Activated CD4-positive, alpha-beta T cell treated with anti-CD3 and anti-CD28 coated beads for 36 hours (primary cell): ENCODE measurements at places on chromosomes 6 and 20. TPM values are rescaled to one million over a fixed set of nuclear protein-coding genes. Genes with fewer than 3 reads are reported as not detected.
A peak's percentile ranks its signal among the peaks of the same experiment; 100 is the strongest.

DNA sequence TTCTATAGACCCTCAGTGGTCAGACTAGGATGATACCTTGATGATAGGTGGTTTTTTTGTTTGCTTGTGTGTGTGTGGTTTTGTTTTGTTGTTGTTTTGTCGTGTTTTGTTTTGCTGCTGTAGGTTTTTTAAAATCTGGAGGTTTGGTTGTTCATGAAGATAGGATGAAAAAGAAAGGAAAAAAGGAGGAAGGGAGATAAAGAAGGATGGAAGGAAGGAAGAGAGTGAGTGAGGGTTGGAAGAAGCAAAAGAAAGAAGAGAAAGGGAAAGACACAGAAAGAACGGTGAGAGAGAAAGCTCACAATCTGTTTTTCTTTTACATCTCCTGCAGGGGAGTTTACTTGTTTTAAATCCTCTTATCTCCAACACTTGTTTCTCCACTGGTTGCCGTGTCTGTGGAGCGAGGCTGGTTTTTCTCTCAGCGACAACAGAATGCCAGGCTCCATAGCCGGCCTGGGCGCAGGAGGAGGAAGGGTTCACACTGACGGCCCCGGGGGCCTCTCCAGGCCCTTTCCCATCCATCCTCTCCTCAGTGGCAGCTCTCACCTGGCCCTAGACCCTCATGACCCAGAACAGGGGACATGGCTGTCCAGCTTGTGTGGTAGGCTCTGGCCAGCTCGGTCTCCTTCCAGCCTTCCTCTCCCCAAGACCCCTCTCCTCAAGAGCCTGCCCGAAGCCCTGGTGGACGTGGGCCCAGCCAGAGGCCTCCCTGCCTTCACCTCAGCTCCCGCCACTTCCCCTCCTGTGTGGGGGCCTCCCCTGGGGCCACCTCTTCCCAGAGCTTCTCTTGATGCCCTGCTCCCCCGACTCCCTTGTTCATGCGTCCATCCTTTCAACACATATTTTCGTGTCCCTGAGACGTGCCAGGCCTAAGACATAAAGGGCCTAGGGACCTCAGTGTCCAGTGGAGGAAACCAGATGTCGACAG is 168.4 kb downstream of the VEGFA start:
- H3K36me3 ChIP-seq = no peaks in the 10 kb centered on the region
- H3K27me3 ChIP-seq = no peaks in the 10 kb centered on the region
- H3K27ac ChIP-seq = no peak overlapping the region
- H3K4me3 ChIP-seq = no peak overlapping the region

DNA sequence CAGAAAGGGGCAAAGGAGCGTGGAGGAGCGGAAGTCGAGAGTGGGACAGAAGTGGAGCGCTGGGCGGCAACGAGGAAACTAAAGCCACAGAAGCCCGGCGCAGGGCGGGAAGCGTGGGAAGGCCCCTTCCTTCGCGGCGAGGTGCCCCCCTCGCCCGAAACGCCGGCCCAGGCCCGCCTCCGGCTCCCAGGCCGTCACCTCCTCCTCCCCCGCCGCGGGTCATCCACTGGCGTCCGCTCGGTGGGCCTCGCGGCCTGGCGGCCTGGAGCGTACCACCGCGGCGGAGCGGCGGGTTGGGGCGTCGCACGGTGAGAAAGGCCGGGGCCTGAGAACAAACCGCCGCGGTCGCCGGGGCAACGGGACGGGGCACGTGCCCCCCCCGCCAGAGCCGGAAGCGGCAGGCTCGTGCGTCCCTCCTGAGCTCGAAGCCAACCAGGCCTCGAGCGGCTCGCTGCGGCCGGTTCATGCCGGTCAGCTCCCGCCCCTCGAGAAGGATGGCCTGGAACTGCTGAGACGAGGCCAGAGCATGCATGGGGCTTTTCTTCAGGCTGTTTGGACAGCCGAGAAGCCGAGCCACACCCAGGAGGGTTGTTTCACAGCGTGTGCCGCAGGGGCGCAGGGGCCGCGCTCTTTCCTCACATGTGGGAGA is at the start of gene TCP11:
TCP11 (minus strand) TSS at position 333 of the 649 bp plus-strand sequence. CDS start 469 bp downstream, outside the sequence.
- H3K27me3 ChIP-seq = peaks cover 22% of the 10 kb centered on the region
- no peaks in the 10 kb centered on the region for H3K36me3 ChIP-seq
- peaks cover 13% of the 10 kb centered on the region for H3K4me1 ChIP-seq
- H3K4me3 ChIP-seq = no peak within 1 kb of the TSS
- H3K27ac ChIP-seq = no peak within 1 kb of the TSS
- DNase-seq = peak; percentile 54

DNA sequence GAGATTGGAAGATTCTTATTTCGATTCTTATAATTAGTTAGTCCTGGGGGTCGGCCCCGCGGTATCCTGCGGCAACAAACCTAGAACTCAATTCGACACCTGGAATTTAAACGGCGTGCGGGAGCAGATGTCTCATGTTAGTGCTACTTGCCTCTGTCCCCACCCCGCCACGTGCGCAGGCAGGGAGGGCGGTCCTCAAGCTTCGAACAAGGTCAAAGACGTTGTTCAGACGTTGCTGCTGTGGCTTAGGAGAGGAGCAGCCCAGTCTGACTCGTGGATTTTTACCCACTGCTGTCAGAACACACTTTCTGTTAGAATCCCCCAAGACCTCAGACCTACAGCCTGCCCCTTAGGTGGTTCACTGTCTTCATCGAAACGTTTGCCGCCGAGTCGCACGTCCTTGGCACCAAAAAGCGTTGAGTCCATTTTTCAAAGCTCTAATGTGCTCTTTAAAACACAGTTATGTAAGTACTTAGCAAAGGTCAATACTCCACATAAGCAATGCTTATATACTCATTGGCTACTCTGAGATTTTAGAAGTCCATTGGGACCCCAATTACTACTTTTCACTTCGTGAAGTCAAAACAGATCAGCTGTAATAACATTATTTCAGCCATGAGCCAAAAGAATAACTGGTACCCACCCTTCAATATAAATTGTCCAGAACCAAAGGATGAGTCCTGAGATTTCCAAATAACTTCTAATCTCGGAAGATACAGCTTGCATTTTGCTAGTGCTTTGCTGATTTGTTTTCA is 2.7 kb upstream of the C6orf62 start:
- peaks cover 37% of the 10 kb centered on the region for H3K36me3 ChIP-seq
- H3K4me1 ChIP-seq = peaks cover 24% of the 10 kb centered on the region
- H3K27ac ChIP-seq = peak overlapping the region; percentile 98

DNA sequence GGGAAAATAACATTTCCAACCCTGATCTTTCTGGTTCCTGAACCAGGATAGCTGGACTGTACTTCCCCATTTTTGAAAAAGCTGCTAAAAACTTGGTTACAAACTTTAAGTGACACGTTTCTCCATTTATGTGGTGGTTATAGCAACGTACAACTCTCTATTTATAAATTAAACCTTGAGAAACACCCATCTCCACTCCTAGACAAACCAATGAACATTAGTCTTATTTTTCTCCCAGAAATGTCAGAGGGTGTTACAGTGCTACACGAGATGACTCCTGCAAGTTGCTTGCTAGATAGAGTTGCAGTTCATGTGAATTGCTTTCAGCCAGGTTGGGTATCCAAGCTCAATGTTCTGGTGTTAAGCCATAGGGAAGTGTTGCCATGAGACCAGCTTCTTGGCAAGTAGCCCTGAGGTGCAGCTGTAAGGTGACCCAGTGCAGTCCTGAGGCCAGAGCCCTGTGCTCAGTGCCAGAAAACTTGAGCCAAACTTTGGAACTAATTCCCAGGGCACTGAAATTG is 51.3 kb upstream of the REV3L start:
- H3K27me3 ChIP-seq = no peaks in the 10 kb centered on the region
- H3K4me1 ChIP-seq = peaks cover 39% of the 10 kb centered on the region
- no peak for DNase-seq

GRCh38 chr6:95383878-95384277 is 193.5 kb upstream of the MANEA start:
- no peaks in the 10 kb centered on the region for H3K36me3 ChIP-seq
- no peak for DNase-seq
- H3K4me3 ChIP-seq = no peak overlapping the region
- H3K4me1 ChIP-seq = no peaks in the 10 kb centered on the region
- no peak overlapping the region for H3K27ac ChIP-seq
- H3K27me3 ChIP-seq = no peaks in the 10 kb centered on the region

- H3K27me3 ChIP-seq = peaks cover 2% of the 10 kb centered on the region
- peak; percentile 57 for DNase-seq
- no peaks in the 10 kb centered on the region for H3K36me3 ChIP-seq
- peaks cover 38% of the 10 kb centered on the region for H3K4me1 ChIP-seq
- peak overlapping the region; percentile 12 for H3K4me3 ChIP-seq
Measured at GRCh38 chr6:42099340-42100028, 42.9 kb downstream of the C6orf132 start.

DNA sequence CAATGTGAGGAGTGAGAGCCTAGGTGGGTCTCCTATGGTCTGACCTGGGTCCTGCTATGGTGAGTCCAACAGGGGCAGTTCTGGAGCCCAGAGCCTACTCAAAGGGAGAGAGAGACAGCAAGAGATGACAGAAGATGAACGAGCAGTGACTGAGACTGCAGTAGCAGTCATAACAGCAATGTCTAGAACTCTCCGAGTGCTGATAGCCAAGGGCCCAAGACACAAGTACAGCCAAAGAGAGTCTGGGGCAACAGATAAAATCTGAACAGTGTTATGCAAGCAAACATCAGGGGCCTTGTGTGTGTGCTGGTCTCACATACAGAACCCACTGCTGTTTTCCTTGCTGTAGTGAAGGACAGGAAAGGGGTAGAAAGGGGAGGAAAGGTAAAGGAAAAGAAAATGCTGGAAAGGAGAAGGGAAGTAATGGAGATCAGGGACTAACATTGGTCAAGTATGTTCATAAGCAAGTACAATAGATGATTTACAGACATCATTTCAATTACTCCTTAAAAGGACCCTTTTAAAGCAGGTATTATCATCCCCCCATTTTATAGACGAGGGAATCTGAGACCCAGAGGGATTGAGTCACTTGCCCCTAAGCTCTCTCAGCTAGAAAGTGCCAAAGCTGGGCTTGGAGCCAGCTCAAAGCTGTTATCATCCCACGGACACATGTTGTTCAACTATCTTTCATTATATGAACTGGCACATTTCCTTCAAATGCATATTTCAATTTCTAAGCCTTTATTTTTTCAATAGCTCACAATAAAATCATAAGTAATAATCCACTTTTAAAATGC is 182.3 kb upstream of the RAB32 start:
- no peak for DNase-seq
- H3K27me3 ChIP-seq = peaks cover 8% of the 10 kb centered on the region
- no peak overlapping the region for H3K4me3 ChIP-seq
- H3K36me3 ChIP-seq = no peaks in the 10 kb centered on the region
- H3K4me1 ChIP-seq = peaks cover 15% of the 10 kb centered on the region

- H3K27ac ChIP-seq = peak overlapping the region; percentile 75
Measured at GRCh38 chr6:158772851-158773371, 46.3 kb downstream of the EZR start.

DNA sequence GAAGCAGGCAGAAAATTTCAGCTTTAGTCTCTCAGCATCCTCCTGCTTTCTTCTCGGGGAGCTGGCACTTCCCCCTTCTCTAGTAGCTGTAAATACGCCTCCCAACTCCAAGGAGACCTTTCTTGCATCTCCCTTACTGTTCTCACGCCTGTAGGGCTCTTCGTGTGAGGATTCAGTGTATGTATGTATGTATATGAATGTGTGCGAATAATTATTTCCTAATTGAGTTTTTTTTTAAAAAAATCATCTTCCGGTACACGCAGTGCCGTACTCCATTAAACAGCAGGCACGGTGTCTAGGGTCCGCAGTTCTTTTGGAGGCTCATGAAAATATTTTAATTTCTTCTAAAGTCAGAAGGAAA is 85.4 kb downstream of the HFE start:
- H3K4me1 ChIP-seq = peaks cover 45% of the 10 kb centered on the region
- peak overlapping the region; percentile 98 for H3K27ac ChIP-seq
- DNase-seq = peak; percentile 34
- no peaks in the 10 kb centered on the region for H3K36me3 ChIP-seq

Gene DEFB121
- not detected for total RNA-seq

Gene CPXM1
- 2.9 TPM for total RNA-seq

Gene RNF182
- not detected for total RNA-seq

Gene MAS1L
- total RNA-seq = not detected

Gene DOK5
- total RNA-seq = 2.1 TPM

Gene TMEM200A
- 0.21 TPM for total RNA-seq

Gene PRR18
- not detected for total RNA-seq
